ENCODE measurements at places on chromosomes 2 and 18.

- no peak for DNase-seq
These were observed 22.0 kb upstream of the HNMT start for GRCh38 chr2:137942037-137942832.

GRCh38 chr2:195003881-195004471 lies 653.0 kb upstream of the SLC39A10 start:
- DNase-seq = no peak

GRCh38 chr2:229562472-229563127 lies 151.8 kb downstream of the DNER start:
- DNase-seq = no peak

- no peak for DNase-seq
These were observed 88.3 kb upstream of the KCNH7 start for GRCh38 chr2:162926907-162927306.

GRCh38 chr2:71812736-71813135 lies 334.9 kb downstream of the CYP26B1 start:
- no peak for DNase-seq

- DNase-seq = no peak
These were observed 86.6 kb downstream of the MYT1L start for GRCh38 chr2:2244508-2244907.

DNA sequence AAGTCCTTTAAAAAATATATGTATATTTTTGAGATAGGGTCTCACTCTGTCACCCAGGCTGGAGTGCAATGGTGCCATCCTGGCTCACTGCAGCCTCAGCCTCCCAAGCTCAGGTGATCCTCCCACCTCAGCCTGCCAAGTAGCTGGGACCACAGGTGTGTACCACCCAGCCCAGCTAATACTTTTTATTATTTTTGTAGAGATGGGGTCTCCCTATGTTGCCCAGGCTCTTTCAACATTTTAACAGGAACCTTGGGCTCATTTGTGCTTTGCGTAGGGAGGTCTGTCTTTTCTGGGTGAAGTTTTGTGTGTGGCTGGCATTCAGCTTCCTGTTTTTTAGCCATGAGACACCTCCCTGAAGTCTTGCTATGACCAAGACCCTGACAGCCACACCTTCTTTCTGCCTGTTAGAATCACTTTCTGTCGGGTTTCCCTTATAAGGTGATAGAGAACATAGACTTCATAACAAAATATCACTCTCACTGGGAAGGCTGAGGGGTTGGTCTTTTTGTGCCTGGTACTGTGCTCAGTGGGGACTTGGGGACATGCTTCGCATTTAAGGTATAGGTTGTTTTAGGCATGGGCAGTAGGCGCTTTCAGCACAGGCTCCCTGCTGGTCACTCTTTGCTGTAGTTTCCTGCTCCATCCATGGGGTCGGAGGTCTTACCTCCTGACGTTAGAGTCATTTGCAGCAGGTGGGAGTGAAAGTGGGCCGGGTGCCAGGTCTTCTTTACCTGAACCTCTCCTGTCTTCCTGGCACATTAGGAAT lies 3.4 kb downstream of the RAB31 start:
- DNase-seq = no peak

DNA sequence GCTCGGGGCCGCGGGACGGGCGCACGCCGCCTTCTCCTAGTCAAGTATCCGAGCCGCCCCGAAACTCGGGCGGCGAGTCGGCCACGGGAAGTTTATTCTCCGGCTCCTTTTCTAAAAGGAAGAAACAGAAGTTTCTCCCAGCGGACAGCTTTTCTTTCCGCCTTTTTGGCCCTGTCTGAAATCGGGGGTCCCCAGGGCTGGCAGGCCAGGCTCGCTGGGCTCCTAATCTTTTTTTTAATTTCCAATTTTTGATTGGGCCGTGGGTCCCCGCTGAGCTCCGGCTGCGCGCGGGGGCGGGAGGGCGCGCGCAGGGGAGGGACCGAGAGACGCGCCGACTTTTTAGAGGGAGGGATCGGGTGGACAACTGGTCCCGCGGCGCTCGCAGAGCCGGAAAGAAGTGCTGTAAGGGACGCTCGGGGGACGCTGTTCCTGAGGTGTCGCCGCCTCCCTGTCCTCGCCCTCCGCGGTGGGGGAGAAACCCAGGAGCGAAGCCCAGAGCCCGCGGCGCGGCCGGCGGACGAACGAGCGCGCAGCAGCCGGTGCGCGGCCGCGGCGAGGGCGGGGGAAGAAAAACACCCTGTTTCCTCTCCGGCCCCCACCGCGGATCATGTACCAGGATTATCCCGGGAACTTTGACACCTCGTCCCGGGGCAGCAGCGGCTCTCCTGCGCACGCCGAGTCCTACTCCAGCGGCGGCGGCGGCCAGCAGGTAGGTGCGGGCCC lies 617 bp downstream of the FOSL2 start:
- DNase-seq = peak; percentile 76

DNA sequence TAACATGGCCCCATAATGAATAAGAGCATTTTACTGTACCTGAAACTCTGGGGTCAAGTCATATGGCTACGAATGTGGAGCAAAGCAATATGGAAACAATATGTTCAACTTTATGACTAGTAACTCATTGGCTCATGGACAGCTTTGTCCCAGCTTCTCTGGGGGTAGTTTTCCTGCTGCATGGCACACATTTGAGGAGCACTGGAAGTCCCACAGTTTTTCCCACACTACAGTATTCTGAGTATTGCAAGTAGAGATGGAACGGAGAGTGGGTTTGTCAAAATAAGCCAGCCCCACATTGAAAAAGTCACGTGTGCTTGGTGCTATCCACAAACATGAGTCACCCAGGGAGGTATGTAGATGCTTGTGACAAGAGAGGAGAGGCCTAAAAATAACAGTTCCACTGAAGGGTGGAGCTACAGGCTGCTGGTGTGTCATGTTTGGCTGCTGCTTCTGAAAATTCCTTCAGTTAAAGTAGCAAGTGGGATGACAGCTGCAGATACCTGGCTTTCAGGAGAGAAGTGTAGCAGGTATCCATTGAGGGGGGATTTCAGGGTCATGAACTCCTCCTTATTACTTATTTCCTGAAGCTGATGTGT lies 48.2 kb upstream of the CTAGE1 start:
- DNase-seq = peak; percentile 82

DNA sequence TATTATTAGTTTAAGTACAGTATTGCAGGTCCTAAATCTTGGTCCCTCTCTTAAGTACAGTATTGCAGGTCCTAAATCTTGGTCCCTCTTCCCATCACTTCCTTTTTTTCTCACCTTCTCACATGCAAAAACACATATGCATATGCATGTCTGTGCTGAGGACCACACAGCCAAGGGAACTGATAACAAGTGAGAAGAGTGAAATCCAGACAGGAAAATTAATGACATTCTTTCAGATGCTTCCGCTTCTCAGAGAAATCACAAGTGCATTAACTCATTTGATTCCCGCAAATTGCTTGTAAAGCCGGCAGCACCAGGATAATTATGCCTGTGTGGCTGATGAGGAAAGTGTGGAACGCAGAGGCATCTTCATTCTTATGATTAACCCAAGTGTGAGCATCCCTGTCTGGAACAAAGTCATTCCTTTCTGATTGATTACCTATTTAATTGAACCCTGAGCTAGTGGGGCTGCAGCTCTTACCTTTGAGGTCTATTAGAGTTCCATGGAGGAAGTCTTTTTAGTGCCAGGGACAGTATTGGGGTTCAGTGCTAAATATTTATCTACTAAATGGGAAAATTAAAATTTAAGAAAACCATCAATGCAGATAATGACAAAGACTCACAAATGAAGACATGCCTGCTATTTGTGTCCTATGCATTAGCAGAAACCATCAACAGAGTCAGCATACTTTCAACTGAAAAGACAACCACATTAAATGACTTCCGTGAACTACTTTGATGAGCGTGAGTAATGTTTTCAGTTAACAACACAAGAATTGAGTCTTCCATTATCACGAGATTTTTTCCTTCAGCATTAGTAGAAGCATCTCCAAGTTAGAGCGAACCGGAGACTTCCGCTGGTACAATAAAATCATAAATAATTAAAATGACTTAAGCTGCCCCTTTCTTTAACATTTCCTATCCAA lies 220.4 kb upstream of the SLC35G4 start:
- DNase-seq = no peak

DNA sequence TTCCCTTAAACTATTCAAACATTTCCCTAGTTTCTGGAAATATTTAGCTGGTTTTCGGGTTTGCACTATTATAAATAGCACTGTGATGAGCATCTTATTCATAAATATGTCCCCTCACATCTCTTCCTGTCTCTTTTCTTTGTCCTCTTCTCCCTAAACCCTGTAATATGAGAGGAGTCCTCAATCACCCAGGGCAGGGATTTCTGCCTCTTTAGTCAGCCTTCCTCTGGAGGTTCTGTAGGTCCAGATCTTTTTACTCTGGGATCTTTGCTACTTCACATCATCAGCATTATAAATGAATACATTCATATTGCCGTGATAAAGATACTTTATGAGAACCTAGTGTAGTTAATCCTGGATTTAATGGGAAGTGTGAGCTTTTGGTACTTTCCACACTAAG lies 87.9 kb upstream of the TTN start:
- no peak for DNase-seq

DNA sequence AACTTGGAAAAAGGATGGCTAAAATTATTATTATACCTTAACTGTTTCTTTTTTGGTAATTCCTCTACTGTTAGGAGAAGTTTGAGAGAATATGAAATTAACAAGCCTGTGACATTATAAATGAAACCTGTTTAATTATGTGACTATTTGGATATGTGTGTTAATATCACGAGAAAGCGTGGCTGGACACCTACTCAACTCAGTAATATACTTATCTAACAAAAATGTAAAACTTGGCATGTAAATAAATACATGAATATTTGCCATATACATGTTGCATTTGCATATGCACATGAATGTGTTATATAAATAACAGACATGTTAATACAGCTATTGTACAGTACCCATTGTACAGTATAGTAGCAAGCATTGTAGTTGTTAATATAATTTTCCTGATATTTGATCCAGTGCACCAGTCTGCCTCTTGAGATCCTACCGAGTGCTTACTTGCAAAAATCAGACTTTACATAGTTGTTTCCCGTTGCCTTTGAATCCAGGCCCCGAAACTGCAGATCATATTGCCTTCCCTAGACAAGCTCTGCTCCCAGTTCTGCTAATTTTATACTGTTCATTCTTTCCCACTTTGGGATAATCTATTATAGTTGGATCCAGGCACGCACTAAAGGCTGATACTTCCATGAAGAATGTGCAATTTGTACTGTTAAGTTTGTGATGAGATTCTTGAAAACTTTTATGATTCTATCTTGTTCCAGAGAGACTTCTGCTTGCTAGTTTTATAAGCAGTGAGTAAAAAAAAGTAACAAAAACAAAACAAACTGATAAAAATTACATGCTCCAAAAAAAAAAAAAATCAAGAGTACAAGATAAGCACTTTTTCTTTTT lies 395.6 kb downstream of the ARHGAP15 start:
- no peak for DNase-seq

GRCh38 chr2:124264551-124265091 lies 239.5 kb downstream of the CNTNAP5 start:
- peak; percentile 19 for DNase-seq

- no peak for DNase-seq
These were observed 149.2 kb upstream of the REG3G start for GRCh38 chr2:78876316-78876688.

DNA sequence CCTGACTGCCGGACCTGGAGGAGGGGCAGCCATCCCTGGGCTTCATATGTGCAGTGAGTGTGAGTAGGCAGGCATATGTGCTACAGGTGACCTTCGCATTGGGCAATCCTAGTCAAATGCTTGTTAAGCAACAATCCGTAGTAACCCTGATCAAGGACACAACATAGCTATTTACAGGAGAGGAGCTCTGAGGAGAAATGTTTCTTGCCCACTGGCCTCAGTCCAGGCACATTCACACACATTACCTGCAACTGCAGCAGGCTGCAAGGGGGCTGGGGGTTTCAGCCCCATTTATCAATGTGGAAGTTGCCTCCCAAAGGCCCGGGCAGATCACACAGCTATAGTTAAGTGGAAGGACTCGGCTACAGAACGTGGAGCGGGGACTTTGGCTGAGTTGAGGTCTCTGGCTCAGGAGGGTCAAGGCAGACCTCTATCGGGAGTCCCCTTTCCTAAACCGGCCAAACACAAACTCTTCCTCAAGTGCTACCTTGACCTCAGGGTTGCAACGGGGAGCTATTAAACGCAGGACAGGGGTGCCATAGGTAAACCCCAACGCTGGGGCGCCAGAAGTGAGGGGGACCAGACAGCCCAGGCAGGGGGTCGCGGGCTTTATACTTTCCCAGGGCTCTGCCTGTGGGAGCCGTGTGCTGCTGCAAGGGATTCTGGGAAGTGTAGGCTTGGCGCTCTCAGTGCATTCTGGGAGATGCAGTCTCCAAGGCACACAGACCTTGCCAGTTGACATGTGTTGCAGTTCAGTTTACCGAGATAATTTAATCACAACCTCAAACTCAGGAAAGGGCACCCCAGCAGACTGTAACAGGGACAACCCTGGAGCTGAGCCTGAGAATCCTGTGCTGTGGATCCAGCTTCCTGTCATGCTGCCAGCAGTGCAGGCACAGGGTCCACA lies 9.4 kb downstream of the KHK start:
- peak; percentile 85 for DNase-seq

- no peak for DNase-seq
These were observed 1307.8 kb upstream of the TMEFF2 start for GRCh38 chr2:193502363-193503035.

- DNase-seq = no peak
These were observed 144.9 kb downstream of the TGIF1 start for GRCh38 chr18:3594760-3595368.

DNA sequence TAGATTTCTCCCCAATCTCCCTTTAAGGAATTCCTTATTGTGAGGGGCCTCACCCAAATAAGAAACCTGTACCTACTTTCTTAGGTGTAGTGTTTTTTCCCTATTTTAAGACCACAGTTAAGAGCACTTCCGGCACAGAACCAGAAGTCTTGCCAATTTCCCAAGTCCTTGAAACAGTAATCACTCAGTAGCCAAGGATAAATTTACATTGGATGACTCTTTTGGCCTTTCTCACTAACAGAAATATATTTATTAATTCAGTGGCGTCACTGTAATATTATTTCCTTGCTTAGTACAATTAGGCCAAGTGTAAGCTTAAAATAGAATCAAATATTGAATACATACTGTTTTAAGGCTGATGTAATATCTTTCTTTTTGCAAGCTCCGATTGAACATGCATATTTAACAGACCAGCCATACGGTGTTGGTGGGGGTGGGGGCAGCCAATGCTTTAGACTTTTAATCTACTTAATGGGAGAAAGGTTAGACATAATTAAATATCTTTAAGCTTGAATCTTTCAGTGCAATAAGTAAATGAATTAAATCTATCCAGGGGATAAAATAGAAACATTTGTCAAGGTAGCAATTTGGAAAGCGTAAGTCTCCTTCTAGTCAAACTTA lies 50.8 kb upstream of the ITGA6 start:
- no peak for DNase-seq

DNA sequence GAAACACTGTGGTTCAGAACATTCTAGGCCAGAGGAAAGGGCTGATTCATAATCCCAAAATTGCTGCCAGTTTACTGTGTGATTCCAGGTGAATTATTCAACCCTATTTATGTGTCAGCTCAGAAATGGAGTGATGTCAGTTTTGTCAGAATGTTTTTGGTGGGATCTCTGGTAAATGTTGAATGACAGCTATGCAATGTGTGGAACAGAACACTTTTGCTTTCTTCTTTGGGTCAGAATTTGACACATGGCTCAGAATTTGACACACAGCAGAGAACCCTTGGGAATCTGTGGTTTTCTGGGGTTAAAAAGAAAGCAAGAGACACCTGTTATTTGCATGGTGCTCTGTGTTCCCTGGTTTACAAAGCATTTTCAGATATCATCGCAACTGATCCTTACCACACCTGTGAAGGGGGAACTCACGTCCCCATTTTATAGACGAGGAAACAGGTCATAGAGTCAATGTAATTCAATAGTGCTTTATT lies 1.6 kb upstream of the MTA3 start:
- DNase-seq = no peak
